Putamen (tissue), 1 donor: ENCODE measurements at places on chromosomes 7 and 10.

DNA sequence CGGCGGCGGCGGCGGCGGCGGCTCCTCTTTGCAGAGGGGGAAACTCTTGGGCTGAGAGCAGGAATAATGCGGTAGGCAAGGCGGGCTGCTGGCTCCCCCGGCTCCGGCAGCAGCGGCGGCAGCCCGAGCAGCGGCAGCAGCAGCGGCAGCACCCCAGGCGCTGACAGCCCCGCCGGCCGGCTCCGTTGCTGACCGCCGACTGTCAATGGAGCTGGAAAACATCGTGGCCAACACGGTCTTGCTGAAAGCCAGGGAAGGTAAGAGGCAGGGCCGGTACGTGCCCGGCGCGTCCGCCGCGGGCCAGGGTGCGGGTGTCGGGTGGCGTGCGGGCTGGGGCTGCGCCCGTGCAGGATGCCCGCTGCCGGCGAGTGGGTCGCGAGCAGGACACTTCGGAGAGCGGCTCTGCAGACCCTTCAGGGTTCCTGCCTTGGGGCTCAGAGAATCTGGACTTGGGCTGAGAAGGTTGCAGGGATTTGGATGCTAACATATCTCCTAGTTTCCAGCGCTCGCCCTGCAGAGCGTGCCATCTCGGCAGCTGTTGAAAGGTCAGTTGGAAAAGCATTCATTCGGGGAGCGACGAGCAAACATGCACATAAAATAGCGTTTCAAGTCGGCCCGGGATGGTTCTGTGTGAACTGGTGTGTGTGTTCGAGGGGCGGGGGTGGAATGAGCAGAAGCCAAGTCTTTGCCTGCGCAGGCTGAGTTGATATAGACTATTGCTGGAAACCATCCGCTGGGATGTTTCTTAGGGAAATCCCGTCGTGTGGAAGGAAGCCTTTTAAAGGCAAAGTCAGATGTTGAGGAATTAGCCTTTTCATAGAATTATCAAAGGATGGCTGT lies 562 bp downstream of the GRK5 start:
- peak; percentile 66 for DNase-seq

- DNase-seq: no peak
Observed at GRCh38 chr7:91201442-91202113, 62.7 kb upstream of the FZD1 start.

- no peak for DNase-seq
Observed at GRCh38 chr7:12692479-12693259, 5.2 kb downstream of the ARL4A start.

- DNase-seq: no peak
Observed at GRCh38 chr10:25117757-25118156, 57.0 kb upstream of the GPR158 start.

- DNase-seq: no peak
Observed at GRCh38 chr10:15455456-15455855, 84.4 kb upstream of the FAM171A1 start.

DNA sequence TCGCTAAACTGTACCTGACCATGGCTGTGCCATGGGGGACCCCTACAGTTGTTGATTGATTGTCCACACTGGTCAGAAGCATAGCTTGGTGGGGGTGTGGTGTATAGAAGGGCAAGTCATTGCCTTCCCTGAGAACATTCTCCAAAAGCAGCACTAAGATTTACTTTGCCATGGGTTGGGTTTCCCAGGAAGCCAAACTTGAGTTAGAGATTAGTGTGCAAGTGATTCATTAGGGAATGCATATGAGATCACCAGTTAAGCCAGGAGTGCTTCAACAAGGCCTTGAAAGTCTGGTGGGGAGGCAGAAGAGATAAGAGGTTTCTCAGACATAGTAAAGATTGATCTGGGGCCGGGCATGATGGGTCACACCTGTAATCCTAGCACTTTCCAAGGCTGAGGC lies 21.4 kb upstream of the TPST1 start:
- DNase-seq: no peak

DNA sequence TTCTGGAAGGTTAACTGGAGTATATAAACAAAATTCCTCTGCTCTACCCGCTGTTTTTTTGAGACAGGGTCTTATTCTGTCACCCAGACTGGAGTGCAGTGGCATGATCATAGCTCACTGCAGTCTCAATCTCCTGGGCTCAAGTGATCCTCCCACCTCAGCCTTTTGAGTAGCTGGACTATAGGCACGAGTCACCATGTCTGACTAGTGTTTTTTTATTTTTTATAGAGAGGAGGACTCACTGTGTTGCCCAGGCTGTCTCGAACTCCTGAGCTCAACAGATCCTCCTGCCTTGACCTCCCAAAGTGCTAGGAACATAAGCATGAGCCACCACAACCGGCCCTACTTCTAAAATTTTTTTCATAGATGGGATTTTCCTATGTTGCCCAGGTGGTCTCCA lies 2.2 kb downstream of the RAB18 start:
- no peak for DNase-seq

GRCh38 chr7:157394246-157395191 lies 57.7 kb downstream of the DNAJB6 start:
- DNase-seq: no peak

GRCh38 chr10:3142146-3142875 lies 30.3 kb downstream of the PITRM1 start:
- no peak for DNase-seq

GRCh38 chr7:29920491-29920890 lies 69.1 kb downstream of the SCRN1 start:
- no peak for DNase-seq

DNA sequence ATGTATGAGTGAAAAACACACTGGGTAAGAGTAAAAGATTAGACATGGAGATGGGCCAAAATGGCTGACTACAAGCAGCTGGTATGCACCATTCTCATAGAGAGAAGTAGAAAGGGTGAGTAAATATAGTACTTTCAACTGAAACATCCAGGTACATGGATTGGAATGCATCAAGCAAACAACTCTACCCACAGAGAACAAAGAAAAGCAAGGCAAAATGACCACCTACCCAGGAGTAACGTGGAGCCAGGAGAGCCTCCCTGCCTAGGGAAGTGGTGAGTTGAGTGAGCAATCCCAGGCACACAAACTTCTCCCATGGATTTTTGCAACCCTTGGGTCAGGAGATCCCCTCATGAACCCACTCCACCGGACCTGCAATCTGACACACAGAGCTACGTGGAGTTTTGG lies 212.8 kb downstream of the PTN start:
- DNase-seq: no peak

GRCh38 chr7:101115215-101115614 lies 11.7 kb upstream of the SERPINE1 start:
- no peak for DNase-seq

DNA sequence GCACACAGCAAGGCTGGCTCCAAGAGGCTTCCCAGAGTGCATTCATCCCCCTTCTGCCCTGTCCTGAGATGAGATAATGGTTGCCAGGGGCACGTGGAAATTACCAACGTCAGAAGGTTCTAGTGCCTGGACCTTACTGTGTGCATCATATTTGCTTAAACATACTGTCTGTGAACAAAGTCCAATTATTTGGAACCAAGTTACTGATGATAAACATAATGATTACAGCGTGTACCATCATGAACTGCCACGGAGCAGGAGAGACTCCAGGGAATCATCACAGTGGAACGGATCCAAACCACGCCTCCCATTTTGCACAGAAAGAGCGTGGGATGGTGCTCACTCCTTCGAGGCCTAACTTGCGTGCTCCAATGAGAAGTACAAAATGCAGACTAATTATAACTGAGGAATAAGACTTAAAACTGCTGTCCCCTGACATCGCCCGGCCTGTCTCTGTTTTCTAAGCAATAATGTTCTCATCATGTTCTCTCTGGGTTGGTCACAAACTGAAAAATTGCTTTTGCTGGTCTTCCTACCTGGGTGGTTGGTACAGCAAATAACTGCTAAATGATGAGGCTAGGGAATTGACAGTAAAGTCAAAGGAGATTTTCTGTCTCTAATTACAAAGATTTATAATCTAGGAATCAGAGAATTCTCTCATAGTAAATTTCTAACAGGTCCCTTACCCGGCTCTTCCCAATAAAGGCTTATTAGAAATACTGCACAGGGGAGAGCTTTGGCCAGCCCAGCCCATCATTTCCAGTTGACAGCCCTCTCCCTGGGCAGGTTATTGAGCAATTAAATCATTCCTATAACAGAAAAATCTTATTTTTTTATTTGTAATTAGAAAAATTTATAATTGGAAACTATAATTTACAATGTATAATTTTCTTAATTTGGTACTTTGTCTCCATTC lies 182.2 kb downstream of the CAMK1D start:
- DNase-seq: peak; percentile 47

DNA sequence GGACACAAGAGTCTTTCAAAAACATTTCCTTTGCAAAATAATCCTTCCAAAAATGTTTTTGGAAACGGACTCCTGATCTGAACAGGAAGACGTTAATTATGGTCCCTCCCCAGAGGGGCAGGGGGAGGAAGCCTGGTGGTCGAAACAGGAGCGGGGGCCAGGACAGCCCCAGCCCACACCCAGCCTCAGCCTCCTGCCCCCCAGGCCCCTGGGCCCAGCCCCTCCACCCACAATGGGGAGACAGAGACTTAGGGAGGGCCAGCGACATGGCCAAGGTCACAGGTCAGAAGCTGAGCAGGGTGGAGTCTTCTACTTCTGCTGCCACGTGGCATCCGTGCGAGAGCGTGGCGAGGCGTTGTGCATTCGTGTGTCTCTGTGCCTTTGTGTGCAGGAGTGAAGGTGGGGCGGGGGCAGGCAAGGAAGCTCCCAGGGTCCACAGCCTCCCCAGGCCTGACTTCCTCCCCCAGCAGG lies 14.0 kb upstream of the GRIFIN start:
- no peak for DNase-seq
